ENCODE measurements at places on chromosomes 6 and 20. TPM values are rescaled to one million over a fixed set of nuclear protein-coding genes. Genes with fewer than 3 reads are reported as not detected.

GRCh38 chr6:38852215-38852614 lies 137.1 kb downstream of the DNAH8 start:
- no peak for DNase-seq

- DNase-seq: no peak
Observed at GRCh38 chr6:116450185-116450710, 10.9 kb upstream of the CALHM6 start.

DNA sequence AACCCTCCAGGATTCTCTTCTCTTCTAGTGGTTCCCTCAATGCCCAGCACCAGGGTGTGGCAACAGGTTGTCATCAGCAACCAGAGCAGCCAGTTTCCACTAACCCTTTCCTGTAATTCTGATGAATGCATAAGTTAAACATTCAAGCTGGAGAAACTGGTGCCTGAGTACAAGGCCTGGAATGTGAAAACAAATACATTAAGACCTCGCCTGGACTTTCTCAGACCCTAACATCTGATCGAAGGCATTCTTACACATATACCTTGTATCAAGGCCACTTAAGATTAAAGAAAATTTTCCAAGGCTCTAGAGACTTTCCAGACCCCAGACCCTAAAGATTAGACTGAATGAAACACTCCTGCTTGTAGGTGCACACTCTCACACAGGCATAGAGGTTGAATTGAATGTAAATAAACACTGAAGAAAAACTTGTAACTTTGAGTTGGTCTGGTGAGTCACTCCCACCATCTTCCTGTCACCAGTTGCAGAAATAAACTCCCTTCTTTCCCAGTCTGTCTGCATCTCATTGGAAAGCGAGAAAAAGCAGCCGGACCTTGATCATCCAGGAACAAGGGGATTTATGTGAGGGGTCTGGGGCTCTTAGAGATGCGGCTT lies 9.0 kb downstream of the LRP11 start:
- DNase-seq: no peak

DNA sequence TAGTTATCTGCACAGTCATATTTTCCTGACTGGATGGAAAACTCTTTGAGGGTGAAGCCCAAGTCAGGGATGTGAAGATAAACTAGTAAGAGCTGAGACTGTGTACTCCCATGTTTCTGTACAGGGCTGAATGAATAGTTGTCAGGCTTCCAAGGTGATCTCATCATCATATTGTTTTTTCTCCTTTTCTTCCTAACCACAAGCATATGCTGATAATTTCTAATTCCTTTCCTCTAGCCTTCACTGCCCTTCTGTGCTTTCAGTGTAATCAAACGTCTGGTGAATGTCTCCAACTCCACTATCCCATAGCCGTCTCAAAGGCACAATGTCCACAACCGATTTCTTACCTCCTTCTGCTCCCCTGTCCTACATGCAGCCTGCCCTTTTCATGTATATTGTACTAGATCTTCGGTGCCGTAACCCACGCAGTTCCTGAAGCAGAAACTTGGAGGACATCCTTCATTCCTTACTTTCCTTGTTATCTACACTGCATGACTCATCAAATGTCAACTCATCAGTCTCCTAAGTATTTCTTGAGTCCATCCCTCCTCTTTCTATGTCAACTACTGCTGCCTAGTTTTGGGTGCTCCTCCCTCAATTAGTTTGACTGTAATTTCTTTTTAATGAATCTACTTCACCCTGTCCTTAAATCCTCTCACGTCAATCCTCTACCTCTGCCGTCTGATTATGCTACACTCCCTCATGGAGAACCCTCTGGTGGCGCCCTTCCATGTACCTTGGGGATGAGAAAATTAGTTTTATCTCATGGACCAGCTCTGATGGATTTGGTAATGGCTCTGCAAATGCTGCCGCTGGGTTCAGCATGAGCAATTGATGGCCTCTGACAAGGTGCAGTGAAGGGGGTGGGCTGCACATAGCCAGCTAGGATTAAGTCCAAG lies 21.9 kb downstream of the NCOA7 start:
- DNase-seq: no peak

DNA sequence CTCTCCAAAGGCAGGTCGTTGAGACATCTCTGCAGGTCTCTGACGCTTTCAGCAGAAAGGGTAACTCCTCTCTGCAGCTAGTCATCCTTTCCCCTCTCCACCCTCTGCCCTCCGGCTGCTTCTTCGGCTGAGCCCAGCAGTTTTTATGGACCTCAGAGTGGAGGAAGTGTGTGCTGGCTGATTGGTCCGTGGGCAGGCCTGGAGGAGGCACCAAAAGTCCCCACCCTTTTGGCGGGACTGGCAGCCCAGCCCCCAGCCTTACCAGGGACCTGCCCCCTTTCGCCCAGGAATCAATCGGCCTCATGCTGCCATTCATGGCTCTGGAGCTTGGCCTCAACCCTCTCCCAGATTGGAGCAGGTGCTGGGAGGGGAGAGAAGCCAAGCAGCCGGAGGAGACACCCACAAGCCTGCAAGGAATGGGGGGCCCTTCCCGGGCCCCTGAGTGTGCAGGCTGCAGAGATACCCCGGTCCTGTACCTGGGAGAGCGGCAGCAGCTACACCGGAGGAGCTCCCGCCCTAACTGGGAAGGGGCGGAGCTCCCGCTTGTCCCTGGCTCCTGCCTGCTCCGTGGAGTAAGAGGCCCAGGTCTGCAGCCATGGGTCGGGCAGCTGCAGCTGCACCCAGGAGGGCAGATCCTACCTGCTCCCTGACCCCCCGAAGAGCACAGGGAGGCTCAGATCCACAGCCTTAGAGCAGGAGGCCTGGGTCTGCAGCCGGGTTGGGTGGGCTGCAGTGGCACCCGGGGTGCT lies 170.3 kb upstream of the SOX4 start:
- DNase-seq: no peak

GRCh38 chr20:61411743-61412142 lies 159.7 kb downstream of the CDH4 start:
- no peak for DNase-seq

GRCh38 chr6:144008120-144008811 lies at the start of gene PLAGL1:
TSS of gene PLAGL1 (minus strand) at chr6:144008259. CDS start at chr6:143948136, 60,123 bp downstream.
- peak; percentile 48 for DNase-seq

The THEMIS gene
- total RNA-seq: 49.7 TPM

The LAMA2 gene
- 3.0 TPM for total RNA-seq

The OR2H2 gene
- not detected for total RNA-seq

The MAP3K4 gene
- 32.8 TPM for total RNA-seq

Measured in activated naive CD8-positive, alpha-beta T cell treated with anti-CD3 and anti-CD28 coated beads for 36 hours (primary cell).